NCI-H1105 treated with DMSO at 0.1 percent for 48 hours (cell line): ENCODE measurements at places on chromosomes 6 and 20.

- no peak for DNase-seq
These were observed 306.8 kb upstream of the CNR1 start for GRCh38 chr6:88472851-88473525.

- DNase-seq, result no peak
These were observed 805 bp downstream of the FRS3 start for GRCh38 chr6:41778895-41779294.

- no peak for DNase-seq
These were observed 75.9 kb upstream of the MYL9 start for GRCh38 chr20:36465109-36466080.

- no peak for DNase-seq
These were observed 407.6 kb downstream of the HTR1B start for GRCh38 chr6:77055711-77056110.

GRCh38 chr6:42322676-42323075 lies 105.0 kb upstream of the MRPS10 start:
- DNase-seq, result no peak

GRCh38 chr20:6058684-6059295 lies 4.9 kb upstream of the LRRN4 start:
- DNase-seq, result peak; percentile 98

- DNase-seq, result no peak
These were observed 464.1 kb upstream of the ARID1B start for GRCh38 chr6:156313037-156313436.

GRCh38 chr6:37006793-37007339 lies 1.4 kb downstream of the FGD2 start:
- no peak for DNase-seq

DNA sequence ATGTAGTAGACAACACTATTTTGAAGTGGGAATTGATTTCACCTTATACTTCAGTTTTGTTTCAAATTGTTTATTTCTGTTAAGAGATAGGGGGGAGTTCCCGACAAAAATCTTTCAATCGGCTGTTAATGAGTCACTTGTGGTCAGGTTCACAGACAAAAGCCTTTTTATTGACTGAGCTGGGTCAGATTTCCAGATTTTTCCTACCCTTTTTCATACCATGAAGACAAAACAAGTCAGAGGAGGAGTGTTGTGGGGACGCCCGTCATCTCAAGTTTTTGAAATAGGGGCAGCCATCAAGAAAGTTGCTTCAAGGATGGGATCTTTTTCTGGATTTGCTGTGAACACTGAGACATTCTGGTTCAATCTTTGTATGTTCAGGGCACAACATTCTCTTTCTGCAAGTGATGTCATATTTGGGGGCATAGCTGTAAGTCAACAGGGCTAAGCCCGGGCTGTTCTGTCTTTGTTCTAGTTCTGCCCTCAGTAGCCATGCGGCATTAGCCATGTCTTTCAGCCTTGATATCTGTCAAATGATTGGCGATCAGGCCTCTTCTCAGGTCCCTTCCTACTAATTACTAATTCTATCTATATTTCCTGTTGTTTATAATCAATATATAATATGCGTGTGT lies 496.0 kb upstream of the MARCKS start:
- no peak for DNase-seq

GRCh38 chr20:45971425-45971674 lies 653 bp downstream of the ZNF335 start:
- no peak for DNase-seq

GRCh38 chr6:39696986-39697788 lies 28.0 kb downstream of the KIF6 start:
- DNase-seq, result no peak

- no peak for DNase-seq
These were observed 72.9 kb downstream of the TSBP1 start for GRCh38 chr6:32298632-32299336.

DNA sequence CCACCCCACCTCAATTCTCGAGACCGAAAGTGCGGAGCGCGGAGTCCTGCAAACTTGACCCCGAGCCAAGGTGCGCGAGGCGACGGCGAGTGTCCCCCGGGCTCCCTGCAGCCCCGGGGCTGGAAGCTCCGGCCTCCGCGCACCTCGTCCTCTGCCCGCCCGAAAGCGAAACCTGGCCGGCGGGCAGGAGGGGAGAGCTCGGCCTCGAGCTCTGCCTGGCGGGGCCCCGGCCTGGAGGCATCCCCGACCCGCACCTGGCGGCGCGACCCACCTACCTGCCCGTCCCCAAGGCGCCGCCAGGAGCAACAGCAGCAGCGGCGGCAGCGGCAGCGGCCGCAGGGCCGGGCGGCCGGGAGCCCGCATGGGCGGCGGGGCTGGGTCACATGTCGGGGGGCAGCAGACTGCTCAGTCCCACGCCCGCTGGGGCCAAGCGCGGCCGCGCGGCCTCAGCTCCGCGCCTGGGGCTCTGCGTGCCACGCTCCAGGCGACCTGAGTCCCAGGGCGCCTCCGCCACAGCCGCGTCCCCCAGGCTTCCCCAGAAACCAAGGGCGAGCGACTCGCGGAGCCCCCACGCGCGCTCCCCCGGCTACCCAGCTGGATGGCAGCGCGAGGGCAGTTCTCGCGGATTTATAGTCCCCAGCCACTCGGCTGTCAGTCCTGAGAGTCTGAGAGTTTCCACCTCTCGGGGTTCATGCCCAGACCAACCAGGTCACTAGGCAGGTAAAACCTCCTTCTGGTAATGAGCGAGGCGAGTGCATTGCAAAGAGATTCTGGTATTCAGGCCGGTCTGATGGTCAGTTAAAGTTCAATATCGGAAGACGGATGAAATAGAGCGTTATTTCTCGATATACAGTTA lies at the start of gene IL20RA:
Gene IL20RA (minus strand): TSS at position 600 of the 856 bp plus-strand sequence. CDS start 237 bp downstream, at position 363.
- no peak for DNase-seq

DNA sequence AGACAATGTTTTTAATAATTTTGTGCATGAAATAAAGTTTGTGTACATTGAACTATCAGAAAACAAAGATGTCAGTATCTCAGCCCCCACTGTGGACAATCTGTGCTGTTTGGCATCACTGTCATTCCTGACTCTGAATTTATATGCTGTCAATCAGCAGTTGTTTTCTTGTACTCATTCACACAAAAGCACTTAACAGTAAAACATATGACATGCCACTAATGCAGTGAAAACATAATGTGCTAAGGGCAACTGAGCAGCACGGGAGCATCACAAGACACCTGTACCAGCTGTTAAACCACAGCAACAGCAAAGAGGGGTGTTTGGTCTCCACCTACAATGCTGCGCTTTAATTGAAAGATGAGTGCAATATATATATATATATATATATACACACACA lies 647.8 kb upstream of the SLC35B3 start:
- no peak for DNase-seq

DNA sequence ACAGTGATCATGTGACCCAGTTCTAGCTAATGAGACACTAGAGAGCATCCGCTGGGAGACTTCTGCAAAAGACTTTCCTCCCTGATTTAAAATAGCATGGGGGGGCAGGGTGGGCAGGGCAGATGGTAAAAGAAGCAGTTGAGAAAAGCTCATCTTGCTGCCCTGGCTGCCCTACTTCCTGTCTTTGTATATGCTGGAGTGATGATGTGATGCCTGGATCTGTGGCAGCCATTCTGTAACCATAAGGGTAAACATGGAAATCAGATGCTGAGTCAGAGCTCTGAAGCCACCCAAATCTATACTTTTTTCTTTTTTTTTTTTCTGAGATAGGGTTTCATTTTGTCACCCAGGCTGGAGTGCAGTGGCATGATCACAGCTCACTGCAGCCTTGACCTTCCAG lies 25.4 kb downstream of the ZFP64 start:
- no peak for DNase-seq

GRCh38 chr6:33206027-33206863 lies 1.8 kb downstream of the HSD17B8 start:
- no peak for DNase-seq

- DNase-seq, result no peak
These were observed 19.1 kb downstream of the PIM1 start for GRCh38 chr6:37188962-37189510.

DNA sequence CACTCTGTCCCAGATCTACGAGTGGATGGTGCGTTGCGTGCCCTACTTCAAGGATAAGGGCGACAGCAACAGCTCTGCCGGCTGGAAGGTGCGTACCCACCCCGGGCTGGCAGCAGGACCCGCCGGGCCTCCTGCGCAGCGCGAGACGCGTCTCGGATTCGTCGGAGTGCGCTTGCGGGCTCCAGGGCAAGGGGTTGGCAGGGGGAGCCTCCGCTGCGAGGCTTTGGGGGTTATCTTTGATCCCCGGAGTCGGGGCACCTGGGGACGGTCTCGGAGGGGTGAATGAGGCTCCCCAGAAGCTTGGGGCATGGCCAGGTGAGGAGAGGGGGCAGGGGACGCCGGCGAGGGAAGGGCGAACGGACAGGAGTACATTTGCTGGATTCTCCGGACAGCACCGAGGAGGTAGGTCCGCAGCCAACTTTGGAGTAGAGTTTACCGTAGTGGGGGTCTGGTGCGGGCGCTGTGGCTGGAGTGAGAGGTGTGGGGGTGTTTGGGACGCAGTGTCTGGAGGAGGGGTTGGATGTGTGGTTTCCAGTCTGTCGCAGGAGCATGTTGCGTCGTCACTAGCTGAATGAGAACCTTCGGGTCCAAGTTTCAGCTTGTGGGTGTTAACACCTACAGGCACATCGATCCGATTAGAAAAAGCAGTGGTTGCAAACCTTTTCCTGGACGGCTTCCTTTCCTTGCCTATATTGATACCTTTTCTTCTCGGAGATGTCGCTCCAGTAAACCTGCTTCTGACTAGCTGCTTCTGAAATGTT lies 1.2 kb downstream of the FOXO3 start:
- DNase-seq, result peak; percentile 31

DNA sequence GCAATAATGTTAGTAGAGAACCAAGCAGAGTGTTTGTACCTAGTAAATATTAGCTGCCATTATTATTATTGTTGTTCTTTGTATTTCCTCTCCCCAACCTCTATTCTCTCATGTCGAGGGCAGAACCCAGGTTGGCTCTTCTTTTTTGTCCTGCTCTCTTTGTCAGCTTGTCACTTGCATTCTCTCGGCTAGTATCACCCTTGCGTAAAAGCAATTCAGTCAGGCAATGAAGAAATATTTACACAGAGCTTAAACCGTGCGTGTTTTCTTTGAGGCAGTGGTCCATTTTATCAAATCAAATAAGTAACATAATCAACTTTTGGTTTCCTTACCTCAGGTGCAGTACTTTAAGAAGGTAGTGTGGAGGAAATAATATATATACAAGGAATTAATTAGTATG lies 83.9 kb downstream of the TULP4 start:
- no peak for DNase-seq

- DNase-seq, result peak; percentile 31
These were observed 20.6 kb upstream of the HLA-F start for GRCh38 chr6:29702519-29703103.

DNA sequence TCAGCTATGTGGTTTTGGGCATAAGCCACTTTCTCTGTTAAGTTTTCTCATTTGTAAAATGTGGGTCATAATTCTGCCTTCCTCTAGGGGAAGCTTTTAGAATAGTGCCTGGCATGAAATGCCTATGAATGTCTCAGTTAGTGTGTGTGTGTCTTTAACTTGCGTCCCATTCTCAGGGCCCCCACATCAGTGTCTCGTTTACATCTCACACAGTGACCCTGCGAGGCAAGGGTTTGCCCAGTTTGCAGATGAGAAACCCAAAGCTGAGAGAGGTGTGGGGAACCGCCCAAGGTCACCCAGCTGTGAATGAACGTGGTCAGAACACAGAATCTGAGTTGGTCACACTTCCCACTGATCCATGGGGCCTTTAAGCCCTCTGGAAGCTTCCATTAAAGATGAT lies 14.1 kb downstream of the DYNLRB1 start:
- no peak for DNase-seq

GRCh38 chr6:108877046-108877751 lies 29.0 kb downstream of the ARMC2 start:
- DNase-seq, result no peak

DNA sequence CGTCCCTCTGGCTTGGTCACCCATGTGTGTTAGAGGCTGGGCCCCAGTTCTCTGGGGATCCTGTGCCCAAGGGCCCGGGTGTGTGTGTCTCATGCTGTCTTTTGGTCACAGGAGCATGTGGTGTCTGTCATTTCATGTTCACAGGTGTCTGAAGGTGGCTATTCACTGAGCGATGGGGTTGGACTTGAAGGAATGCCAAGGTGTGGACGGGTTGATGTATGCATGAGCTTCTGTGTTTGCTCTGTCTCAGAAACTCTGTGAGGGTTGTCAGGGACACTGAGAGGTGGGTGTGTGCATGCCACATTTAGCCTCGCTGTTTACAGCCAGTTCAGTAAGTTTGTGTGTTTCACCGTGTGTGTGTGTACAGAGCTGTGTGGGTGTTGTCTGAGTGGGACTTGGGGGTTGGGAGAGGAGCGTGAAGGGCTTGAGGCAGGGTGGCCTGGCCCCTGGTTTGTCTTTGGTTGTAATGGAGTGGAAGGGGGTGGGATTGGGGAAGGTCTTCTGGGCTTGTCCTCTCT lies 1.2 kb downstream of the DDR1 start:
- DNase-seq, result peak; percentile 41

GRCh38 chr20:36491901-36492617 lies 49.3 kb upstream of the MYL9 start:
- no peak for DNase-seq

- no peak for DNase-seq
These were observed 18.1 kb upstream of the BPIFA3 start for GRCh38 chr20:33199026-33199425.

- DNase-seq, result no peak
These were observed 399.9 kb upstream of the HSF2 start for GRCh38 chr6:121999456-122000065.

- DNase-seq, result peak; percentile 48
These were observed 4.6 kb downstream of the OR2H2 start for GRCh38 chr6:29589423-29590048.

- no peak for DNase-seq
These were observed 86.5 kb upstream of the E2F3 start for GRCh38 chr6:20314866-20315845.

GRCh38 chr20:39879296-39879695 lies 809.7 kb downstream of the MAFB start:
- DNase-seq, result no peak

DNA sequence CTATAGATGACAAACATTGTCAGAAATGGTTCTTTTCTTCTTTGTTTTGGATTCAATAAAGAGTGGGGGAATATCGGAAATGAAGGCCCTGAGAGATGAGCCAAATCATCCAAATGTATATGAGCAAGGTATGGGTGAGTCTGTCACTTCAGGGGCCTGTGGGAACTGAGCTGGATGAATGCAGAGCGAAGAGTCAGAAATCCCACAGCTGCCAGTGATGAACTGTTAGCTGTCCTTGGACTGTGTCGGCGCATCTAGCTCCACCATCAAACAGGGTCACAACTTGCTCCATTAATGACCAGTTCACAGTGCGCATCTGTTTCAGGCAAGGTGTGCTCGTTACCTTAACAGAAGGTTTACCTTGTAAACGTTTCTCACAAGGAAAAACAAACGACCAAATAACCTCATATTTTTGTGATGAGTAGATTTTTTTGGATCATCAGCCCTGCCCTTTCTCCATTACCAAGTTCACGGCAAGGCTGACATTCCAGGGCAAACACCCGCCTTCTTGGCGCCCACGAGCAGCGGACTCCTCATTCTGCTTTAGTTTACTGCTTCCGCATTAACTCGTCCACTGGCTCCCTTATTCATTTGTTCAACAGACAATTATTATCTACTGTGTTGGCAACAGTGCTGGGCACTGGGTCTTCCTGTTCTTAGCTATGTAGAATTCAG lies 15.0 kb upstream of the CCN6 start:
- DNase-seq, result no peak

GRCh38 chr6:18327626-18328025 lies 59.5 kb upstream of the RNF144B start:
- peak; percentile 23 for DNase-seq

GRCh38 chr20:60071965-60072364 lies 113.7 kb downstream of the CDH26 start:
- DNase-seq, result no peak
